ENCODE measurements at places on chromosomes 13 and 19. TPM values are rescaled to one million over a fixed set of nuclear protein-coding genes. Genes with fewer than 3 reads are reported as not detected.

DNA sequence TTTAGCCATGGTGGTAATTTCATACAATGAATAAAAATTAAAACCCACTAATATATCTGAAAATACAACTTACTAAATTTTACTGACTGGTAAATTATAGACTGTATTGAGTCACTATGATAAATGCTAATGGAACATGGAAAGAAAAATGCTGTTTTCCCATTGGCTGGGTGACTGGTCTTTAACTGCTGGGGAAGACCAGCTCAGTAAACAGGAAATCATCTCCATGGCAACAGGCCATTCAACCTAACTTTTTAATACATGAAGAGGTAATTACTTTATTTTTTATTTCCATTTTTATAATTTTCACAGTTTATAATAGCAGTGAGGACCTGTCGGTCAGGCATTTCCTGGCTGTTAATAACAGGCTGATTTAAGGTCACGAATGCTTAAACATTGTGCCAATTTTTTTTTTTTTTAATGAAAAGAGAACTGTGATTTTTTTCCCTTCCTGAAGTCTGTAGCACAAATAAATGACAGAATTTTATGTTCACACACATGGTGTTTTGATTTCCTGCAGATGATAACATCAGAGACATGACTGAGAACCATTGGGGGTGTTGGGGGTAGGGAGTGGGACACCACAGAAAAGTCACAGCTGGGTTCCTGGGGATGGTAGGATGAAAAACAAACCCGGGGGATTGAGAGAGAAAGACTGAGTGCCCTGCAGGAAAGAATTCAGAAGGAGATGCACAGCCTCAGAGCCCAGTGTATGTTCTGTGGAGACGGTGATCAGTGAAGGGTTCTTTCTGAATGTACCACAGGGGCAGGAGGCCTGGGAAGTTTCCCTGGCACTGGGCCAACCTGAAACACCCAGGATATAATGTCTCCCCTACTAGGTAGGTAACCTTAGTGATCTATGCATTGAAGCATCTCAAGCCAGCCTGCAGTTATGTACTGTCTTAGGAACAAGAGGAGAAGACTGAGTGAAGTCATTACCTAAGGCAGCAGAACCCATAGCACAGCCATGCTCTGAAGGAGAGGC is 297.1 kb downstream of the COG6 start:
- DNase-seq = peak; percentile 54

DNA sequence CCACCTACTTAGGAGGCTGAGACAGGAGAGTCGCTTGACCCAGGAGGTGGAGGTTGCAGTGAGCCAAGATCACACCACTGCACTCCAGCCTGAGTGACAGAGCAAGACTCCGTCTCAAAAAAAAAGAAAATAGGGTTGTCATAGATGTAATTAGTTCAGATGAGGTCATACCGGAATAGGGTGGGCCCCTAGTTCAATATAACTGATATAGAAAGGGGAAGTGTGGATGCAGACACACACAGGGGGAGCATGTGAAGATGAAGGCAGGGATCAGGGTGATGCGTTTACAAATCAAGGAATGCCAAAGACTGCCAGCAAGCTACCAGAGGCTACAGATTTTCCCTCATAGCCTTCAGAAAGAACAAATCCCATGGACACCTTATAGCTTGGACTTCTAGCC is 24.3 kb upstream of the EEF1AKMT1 start:
- DNase-seq = no peak

DNA sequence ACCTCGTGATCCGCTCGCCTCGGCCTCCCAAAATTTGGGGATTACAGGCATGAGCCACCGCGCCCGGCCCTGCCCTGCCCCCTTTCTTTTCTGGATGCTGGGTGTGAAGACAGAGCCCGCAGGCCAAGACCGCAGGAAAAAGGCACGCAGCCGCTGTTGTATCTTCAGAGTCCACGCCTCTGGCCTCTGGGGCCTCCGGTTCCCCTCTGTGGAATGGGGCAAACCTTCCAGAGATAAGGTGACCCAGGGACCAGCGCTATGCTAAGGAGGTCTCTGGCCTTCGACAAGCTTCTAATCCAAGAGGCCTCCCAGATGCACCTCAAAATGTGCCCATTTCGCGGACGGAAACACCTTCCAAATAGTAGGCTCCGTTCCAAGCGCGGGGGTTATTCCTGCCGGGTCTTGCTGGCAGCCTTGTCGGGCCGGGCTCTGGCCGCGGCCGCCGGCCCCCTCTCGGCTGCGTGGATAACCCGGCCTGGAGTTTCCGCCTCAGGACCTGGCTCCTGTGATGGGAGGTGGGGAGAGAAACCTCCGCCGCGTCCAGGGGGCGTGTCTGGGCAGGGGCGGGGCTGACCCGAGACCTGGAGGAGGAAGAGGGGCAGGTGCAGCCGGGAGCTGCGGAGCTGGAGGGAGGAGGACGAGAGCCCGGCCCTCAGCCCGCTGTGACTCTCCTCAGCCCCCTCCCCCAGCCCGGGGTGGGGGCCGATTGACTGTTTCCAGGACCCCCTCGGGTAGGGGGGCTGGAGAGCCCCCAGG is 13.1 kb downstream of the TJP3 start:
- peak; percentile 71 for DNase-seq

The FUT3 gene
- not detected for total RNA-seq

- no peak for DNase-seq
Measured at GRCh38 chr13:94115054-94115453, 364.4 kb downstream of the DCT start.

GRCh38 chr19:47391510-47392223 is 27.7 kb downstream of the MEIS3 start:
- DNase-seq = peak; percentile 54

DNA sequence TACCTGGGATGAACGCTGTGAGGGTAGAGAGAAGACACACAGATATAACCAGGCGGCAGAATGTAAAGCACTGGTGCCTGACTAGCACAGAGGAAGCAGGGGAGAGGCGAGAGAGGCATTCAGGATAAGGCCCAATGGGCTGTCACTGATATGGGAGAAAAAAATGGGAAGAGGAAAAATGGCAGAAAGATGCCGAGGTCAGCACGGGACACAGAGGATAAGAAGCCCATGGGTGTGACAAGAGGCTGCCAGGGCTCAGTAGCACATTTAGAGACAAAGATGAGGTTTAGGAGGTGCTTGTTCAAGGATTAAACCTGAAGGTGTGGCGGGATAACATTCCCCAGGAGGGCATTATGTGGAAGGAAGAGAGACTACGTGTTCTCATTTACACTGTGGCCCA is 5.6 kb downstream of the SMG9 start:
- DNase-seq = no peak

DNA sequence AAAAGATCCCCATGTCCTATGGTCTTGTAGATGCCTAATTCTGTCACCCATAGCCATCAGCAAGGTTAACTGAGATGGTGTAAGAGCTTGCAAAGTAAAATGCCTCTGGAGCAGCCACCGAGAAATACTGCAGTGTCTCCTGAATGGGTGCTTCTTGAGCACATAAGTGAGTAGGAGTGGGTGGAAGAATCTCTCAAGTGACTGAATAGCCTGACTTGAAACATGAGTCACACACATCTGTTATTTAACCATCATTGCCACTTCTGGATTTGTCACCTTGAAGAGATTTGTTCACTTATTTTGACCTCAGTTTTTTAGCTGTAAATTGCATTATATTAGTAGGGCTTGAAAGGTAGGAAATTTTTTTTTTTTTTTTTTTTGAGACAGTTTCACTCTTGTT is 2.3 kb downstream of the ZNF714 start:
- peak; percentile 87 for DNase-seq

- DNase-seq = no peak
Measured at GRCh38 chr13:110228936-110229904, 77.7 kb downstream of the COL4A1 start.

The C5AR1 gene
- not detected for total RNA-seq

DNA sequence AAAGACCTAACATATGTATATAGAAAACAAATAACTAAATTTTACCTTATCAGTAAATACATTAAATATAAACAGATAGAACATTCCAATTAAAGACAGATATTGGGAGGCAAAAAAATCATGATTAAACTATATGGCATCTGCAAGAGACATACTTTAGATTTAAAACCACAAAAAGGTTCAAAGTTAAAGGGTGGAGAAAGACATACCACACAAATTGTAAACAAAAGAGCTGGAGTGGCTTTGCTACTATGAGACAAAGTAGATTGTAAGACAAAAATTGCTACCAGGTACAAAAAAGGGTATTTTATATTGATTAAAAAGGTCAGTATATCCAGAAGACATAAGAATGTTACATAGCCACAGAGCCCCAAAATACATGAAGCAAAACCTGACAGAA is 200.2 kb downstream of the KCNRG start:
- DNase-seq = no peak

- DNase-seq = no peak
Measured at GRCh38 chr13:94210816-94211215, 268.7 kb downstream of the DCT start.

DNA sequence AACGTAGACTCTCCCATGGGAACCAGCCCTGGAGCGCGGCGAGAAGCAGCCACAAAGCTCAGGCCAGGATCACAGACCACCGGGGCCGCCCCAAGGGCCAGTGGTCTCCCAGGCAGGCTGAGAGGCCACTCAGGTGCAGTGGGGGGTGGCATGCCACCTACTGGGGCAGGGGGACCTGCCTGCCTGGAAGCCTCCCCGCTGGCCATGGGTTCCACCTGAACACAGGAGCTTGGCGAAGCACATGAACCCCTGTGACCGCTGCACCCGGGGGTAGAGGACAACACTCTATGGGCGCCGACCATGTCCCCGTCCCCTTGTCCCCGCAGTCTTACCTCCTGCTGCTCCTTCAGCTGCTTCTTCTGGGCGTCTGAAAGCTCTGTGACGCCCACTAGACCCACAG is 6.8 kb upstream of the TM6SF2 start:
- DNase-seq = no peak

GRCh38 chr19:40889366-40889765 is 7.3 kb upstream of the CYP2A7 start:
- DNase-seq = no peak

The FAM216B gene
- total RNA-seq = not detected

The TMEM272 gene
- not detected for total RNA-seq

DNA sequence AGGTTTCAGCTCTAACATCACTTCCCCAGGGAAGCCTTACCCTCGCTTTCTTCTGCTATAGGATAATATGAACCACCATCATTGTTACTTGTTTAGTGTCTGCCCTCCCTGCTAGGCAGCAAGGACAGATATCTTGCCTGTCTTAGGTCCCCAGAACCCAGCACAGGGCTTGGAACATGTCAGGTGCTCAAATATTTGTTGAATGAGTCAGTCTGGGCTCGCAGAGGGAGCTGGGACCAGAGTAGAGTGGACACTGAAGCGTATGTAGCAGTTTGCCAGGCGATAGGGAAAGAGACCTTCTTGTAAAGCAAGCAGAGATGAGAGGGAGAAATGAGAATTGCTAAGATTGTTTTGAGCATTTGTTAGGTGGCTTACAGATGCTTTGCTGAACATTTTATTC is 11.7 kb downstream of the BCKDHA start:
- DNase-seq = peak; percentile 42

DNA sequence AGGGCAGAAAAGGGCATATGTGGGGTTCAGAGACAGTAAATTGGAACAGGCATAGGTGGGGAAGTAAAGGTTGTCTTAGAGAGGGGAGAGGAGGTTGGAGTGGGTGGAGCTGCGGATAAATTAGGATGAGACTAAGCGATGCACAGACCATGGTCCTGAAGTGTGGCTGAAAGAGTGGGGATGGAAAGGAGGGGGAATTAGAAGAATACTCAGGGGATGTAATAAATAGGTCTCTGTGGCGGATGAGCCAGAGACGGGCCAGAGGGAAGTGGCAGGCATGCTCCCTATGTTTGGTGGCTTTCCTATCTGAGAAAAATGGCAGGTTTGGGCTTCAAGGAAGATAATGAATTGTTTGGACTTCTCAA is 123.4 kb downstream of the OLFM4 start:
- DNase-seq = no peak

The FXYD3 gene
- total RNA-seq = not detected

- peak; percentile 54 for DNase-seq
Measured at GRCh38 chr13:46893798-46894560, 2.9 kb downstream of the HTR2A start.

GRCh38 chr19:7333198-7334118 is 15.3 kb upstream of the ARHGEF18 start:
- DNase-seq = no peak

- DNase-seq = no peak
Measured at GRCh38 chr19:47283405-47284059, 8.8 kb downstream of the INAFM1 start.

DNA sequence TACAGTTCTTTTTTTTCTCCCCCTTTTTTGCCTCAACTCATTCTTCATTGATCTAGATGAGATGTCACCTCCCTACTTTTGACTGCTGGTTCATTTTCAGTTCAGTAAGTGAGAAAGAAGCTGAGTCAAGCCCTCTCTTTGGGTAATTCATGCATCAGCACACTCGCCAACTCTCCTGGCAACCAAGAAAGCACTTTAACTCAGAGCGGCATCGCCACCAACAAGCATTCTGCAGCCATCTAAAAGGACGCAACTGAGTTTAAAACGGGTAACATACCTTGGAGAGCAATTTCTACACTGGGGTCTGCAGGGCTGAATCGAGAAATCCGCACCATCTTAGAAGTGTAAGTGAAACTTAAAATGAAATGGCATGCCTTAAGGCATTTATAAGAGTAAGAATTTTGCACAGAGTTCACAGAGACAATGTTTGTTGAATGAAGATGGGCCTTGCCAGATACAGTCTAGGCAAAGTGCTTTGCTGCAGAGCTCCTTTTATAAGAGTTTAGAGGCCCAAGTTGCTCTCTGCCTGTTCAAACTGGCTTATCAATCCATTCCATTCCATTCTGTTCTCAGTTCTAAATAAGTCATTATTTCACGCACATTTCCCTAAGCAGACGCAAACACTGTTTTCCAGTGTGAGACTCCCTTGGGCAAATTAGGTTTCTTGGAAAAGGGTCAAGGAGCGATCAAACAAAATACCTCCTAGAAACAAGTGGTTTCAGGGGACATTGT is 338.0 kb downstream of the ENOX1 start:
- DNase-seq = no peak

DNA sequence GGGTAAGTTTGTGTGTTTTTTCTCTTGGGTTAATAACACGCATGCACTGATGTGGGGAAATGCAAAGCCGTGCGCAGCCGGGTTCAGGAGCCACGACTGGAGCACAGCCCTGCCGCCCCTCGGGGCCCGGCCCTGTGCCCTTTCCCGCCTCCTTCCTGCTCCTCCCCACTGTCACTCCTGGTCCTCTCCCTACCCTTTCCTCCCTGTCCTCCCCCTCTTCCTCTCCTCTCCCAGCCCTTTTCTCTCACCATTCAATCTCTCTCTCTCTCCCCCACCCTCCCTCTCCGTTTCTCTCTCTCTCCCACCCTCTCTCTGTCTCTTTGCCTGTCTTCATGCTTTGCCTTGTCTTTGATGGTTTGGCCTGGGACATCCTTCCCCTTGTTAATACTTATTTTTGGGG is 27.2 kb downstream of the PLEKHJ1 start:
- no peak for DNase-seq
